ENCODE measurements at places on chromosomes 5 and 9.
A peak's percentile ranks its signal among the peaks of the same experiment; 100 is the strongest.

DNA sequence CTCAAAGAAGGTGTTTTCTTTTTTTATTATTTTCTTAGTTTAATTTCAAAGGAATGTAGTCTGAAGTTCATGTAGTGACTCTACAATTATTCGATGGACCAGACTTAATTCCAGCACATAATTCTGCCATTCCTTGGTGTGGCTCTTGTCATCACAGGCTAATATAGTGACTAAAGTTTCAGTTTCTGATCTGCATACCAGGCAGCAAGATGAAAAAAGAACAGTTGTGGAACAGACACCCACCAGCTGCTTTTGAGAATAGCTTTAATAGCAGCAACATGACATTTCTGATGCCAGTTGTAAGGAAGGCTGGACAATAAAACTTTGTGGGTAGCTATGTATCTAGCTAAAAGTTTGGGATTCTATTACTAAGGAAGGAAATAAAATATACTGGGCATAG is 676.3 kb upstream of the GRAMD2B start:
- H3K4me3 ChIP-seq: no peak overlapping the region
- H3K27ac ChIP-seq: no peak overlapping the region
- H3K4me1 ChIP-seq: no peaks in the 10 kb centered on the region

- H3K36me3 ChIP-seq: no peaks in the 10 kb centered on the region
- H3K27ac ChIP-seq: peak within 1 kb of the TSS; percentile 88
- H3K4me3 ChIP-seq: peak within 1 kb of the TSS; percentile 92
- H3K4me1 ChIP-seq: peaks cover 3% of the 10 kb centered on the region
- H3K27me3 ChIP-seq: no peaks in the 10 kb centered on the region
- ATAC-seq: peak; percentile 93
Measured at GRCh38 chr5:157743163-157744050, at the start of gene LSM11. Gene LSM11 (plus strand): TSS chr5:157743712. CDS start chr5:157743751, 39 bp downstream.

DNA sequence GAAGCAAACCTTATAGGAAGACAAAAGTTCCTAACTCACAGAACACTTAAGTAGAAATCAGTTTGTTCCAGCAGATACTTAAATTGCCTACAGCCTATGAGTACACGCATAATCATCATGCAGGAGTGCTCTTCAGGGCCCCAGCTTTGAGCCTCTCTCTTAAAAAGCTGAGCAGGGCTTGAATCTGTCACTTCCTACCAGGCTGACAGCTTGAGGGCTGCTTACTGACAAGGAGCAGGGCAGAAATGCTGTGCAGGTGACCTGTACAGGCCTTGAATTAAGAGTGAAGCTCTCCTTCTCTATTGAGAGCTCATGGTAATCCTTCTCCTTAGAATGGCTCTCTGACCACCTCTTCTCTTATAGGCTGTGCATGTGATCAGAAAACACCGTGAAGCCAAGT is 66.5 kb upstream of the MAST4 start:
- H3K36me3 ChIP-seq: no peaks in the 10 kb centered on the region
- no peak overlapping the region for H3K27ac ChIP-seq
- no peaks in the 10 kb centered on the region for H3K27me3 ChIP-seq
- H3K4me3 ChIP-seq: no peak overlapping the region
- ATAC-seq: no peak

DNA sequence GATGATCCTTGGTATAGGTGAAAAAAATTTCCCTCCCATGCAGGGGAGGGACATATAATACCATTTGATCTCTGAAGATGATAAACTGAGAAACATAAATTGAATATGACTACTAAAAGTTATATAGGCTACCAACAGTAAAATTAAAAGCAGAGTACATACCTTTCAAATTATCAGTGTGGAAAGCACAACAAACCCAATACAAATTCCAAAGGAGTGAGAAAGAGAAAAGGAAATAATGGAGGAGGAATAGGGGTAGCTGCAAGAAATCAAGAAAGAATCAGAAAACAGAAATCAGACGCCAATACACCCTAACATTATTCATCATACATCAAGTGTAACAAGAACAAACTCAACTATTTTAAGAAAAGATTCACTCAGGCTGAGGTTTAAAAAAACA is 17.7 kb downstream of the GNAQ start:
- no peak overlapping the region for H3K4me3 ChIP-seq
- no peaks in the 10 kb centered on the region for H3K36me3 ChIP-seq
- ATAC-seq: no peak
- peaks cover 14% of the 10 kb centered on the region for H3K4me1 ChIP-seq
- no peak overlapping the region for H3K27ac ChIP-seq
- no peaks in the 10 kb centered on the region for H3K27me3 ChIP-seq

DNA sequence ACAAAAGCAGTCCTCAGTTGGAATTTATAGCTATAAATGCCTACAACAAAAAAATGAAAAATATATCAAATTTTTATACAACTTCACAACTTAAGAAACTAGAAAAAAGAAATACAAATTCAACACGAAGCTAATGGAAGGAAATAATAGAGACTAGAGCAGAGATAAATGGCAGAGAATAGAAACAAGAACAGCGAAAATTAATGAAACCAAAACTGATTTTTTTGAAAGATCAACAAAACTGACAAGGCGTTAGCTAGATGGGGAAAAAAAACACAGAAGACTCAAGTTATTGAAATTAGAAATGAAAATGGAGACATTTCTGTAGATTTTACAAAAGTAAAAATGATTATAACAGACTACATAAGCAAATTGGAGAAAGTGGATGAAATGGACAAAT is 20.6 kb downstream of the TPD52L3 start:
- H3K27me3 ChIP-seq: no peaks in the 10 kb centered on the region
- ATAC-seq: no peak

DNA sequence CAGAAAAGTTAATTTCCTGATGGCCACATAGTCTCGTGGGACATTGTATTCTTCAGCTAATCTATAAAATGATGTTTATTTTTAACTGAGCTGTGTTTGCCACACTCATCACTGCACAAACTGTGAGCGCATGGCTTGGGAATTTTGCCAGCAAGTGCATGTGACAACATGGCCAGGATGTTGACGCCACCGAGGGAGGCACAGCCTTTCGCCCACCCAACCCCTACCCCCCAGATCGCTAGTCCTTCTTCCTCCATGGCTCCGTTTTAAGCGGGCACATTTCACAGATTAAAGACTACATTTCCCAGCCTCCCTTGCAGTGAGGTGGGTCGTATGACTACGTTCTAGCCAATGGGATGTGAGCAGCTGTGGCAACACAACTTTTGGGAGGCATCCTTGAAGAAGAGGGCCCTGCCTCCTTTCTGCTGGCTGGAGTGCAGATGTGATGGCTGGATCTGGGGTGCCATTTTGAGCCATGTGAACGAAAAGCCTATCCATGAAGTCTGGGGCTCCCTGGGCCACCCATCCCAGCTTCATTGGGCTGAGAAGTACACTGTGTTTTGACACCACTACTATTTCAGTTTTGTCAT is 7.9 kb downstream of the NRARP start:
- H3K4me1 ChIP-seq: no peaks in the 10 kb centered on the region
- no peak overlapping the region for H3K27ac ChIP-seq
- ATAC-seq: no peak
- no peaks in the 10 kb centered on the region for H3K36me3 ChIP-seq
- H3K27me3 ChIP-seq: peaks cover 82% of the 10 kb centered on the region
- H3K4me3 ChIP-seq: no peak overlapping the region

DNA sequence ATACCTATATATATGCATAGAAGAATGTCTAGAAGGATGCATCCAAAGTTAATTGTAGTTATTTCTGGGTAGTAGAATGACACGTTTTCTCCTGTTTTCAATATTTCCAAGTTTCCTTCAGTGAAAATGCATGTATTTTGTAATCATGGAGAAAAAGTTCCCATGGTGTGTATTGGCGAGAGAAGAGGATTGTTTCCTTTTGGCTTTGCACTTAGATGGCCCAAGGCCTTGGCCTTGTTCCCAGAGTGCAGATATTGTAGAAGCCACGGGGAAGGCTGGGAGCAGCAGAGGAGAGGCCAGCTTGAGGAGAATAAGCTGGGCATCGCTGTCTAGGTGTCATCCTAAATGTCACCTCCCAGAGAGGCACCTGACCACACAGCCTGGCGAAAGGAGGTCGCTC is 44.0 kb downstream of the IRF1 start:
- H3K4me3 ChIP-seq: no peak overlapping the region
- no peaks in the 10 kb centered on the region for H3K36me3 ChIP-seq
- ATAC-seq: peak; percentile 87
- peaks cover 72% of the 10 kb centered on the region for H3K4me1 ChIP-seq
- peak overlapping the region; percentile 71 for H3K27ac ChIP-seq

DNA sequence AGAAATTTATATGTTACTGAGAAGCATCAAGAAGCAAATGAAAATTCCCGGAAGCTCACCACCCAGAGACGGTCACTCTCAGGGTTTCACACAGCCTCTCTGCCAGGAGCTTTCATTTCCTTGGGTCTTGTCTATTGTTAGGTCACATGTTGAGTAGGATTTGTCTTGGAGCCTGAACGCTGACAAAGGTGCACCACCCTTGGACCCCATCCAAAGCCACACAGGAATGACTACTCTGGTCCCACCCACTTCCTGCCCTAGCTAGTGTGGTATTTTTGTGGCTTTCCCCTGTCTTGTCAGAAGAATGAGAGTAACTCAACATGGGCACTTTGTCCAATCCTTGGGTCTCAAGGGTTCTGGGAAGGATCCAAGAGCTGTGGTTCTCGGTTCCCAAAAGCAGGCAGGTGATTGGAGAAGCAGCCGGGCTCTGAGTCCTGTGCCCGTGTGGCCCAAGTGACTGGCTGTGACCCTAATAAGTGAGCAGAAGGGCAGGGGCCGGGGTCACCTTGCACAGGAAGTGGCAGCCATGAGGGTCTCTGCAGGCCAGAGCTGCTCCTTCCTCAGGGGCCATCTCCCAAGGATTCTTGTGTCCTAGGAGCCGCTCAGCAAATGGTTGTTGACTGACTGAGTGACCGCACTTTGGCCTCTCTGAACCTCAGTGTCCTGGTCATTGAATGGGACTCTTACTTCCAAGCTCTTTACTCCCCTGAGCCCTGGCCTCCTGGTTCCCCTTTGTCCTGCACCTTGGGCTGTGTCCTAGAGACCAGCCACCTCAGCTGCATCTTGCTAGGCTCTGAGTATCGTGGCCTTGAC is 6.9 kb downstream of the FGD3 start:
- no peaks in the 10 kb centered on the region for H3K4me1 ChIP-seq
- H3K4me3 ChIP-seq: no peak overlapping the region
- H3K36me3 ChIP-seq: no peaks in the 10 kb centered on the region
- no peak overlapping the region for H3K27ac ChIP-seq
- peaks cover 32% of the 10 kb centered on the region for H3K27me3 ChIP-seq

GRCh38 chr5:68329554-68330255 is 114.1 kb downstream of the PIK3R1 start:
- ATAC-seq: no peak
- H3K27ac ChIP-seq: no peak overlapping the region
- H3K4me3 ChIP-seq: no peak overlapping the region
- no peaks in the 10 kb centered on the region for H3K4me1 ChIP-seq
- H3K27me3 ChIP-seq: no peaks in the 10 kb centered on the region

DNA sequence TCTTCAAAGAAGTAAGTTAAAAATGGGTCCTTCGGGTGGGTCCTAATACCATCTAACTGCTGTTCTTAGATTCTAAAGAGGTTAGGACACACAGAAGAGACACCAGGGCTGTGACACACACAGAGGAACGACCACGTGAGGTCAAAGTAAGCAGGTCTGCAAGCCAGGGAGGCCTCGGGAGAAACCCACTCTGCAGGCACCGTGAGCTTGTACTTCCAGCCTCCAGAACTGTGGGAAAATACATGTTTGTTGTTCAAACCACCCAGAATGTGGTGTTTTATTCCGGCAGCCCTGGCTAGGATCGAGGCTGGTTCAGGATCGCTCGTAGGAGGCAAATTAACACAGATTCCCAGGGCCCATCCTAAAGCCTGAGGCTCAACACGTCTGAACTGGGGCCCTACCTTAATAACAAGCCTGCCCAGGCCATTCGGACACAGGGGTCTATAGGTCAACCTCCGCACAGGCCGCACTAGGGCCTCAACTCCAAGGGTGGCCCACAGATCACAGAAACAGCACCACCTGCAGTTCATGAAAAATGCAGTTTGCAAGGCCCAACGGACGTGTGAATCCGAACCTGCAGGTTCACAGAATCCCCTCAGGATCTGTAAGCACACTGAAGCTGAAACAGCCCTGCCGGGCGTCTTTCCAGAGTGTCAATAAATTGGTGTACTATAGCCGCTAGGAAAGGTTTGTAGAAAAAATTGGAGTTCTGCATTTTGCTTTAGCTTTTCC is 7.1 kb downstream of the MED10 start:
- no peak overlapping the region for H3K4me3 ChIP-seq
- ATAC-seq: no peak
- no peak overlapping the region for H3K27ac ChIP-seq
- peaks cover 100% of the 10 kb centered on the region for H3K36me3 ChIP-seq
- H3K4me1 ChIP-seq: no peaks in the 10 kb centered on the region

DNA sequence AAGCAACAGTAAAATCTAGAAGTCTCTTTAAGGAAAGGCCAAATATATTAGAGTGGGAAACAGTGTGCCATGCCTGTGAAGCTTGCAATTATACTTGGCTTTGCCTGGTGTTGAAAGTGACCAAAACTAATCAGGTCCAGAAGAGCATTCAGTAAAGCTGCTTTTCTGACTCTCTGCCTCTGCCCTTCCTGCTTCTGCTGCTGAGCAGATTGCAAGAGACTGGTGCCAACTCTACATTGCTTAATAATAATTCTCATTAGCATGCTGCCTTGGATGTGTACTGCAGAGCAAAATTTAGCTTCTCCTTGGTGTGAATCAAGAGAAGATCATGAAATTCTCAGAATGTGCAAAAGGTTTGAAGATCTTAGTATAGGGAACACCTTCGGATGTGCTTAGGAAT is 120.4 kb upstream of the RFX3 start:
- no peaks in the 10 kb centered on the region for H3K4me1 ChIP-seq
- H3K27ac ChIP-seq: no peak overlapping the region
- no peak overlapping the region for H3K4me3 ChIP-seq
